NCI-H460 (cell line): ENCODE measurements at places on chromosomes 4 and X. TPM values are rescaled to one million over a fixed set of nuclear protein-coding genes. Genes with fewer than 3 reads are reported as not detected.

BMP3 gene
- total RNA-seq: not detected in 2 replicates

- DNase-seq: no peak
Measured at GRCh38 chrX:148611993-148612392, 111.6 kb downstream of the AFF2 start.

DNA sequence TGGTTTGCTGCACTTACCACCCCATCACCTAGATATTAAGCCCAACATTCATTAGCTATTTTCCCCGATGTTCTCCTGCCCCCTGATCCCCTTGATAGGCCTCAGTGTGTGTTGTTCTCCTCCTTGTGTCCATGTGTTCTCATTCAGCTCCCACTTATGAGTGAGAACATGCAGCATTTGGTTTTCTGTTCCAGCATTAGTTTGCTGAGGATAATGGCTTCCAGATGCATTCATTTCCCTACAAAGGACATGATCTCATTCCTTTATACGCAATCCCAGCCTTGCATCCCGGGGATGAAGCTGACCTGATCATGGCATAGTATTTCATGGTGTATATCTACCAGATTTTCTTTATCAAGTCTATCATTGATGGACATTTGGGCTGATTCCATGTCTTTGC, 99.0 kb upstream of the DCAF12L2 start:
- no peak for DNase-seq

DNA sequence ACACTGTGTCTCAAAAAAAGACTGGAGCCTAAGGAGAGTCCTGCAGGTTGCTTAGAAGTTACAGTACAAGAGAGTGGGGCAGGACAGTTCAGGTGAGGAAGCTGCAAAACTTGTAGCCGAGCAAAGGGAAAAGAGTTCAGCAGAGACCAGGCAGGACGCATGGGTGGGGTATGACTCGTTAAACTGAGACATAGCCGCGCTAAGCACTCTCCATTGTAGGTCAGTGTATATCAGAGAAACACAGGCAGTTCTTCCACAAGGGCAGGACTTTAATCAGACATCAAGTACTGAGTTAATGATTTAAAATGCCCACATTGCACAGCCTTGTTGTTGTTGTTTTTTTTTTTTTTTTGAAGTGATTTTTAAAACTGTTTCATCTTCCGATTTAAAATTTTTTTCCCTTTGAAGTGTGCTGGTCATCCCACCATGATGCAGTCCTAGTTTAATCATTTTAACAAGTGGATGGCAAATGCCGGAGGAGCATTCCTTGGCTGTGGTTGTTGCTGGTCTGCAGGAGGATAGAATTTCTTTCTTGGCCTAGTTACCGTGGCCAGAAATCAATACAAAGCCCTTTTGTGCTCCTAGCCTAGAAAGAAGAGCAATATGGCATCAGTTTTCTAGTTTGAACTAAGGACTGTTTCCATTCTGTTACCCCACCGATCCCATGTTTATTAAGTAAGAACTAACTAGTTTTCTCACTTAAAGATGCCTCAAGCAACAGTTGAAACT, 10.3 kb downstream of the LAP3 start:
- DNase-seq: peak; percentile 58

DNA sequence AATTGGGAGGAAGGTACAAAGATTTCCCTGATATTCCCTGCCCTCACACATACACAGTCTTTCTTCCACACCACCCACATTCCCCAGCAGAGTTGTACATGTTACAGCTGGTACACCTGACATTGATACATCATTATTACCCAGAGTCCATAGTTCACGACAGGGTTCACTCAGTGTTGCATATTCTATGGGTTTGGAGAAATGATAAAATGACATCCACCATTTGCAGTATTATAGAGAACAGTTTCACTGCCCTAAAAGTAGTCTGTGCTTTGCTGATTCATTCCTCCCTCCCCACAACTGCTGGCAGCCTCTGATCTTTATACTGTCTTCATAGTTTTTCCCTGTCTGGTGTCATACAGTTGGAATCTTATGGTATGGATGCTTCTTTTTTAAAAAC, 15.0 kb downstream of the AGA start:
- DNase-seq: no peak

TCEAL7 gene
- not detected in 2 replicates for total RNA-seq
